ENCODE measurements at places on chromosomes 2 and 18. TPM values are rescaled to one million over a fixed set of nuclear protein-coding genes. Genes with fewer than 3 reads are reported as not detected.
A peak's percentile ranks its signal among the peaks of the same experiment; 100 is the strongest.

Gene STPG4
- not detected for total RNA-seq

Gene MTCL1
- total RNA-seq: 0.50 TPM

Gene YES1
- total RNA-seq: 18.5 TPM

Gene MARCO
- not detected for total RNA-seq

Gene ONECUT2
- total RNA-seq: not detected

Gene LRP2
- total RNA-seq: 0.09 TPM

Gene MPP4
- not detected for total RNA-seq

Gene REG3G
- not detected for total RNA-seq

Gene CABYR
- 0.16 TPM for total RNA-seq

Gene TCF23
- not detected for total RNA-seq

Gene LIMS3
- not detected for total RNA-seq

GRCh38 chr2:9336576-9337314 is 86.6 kb downstream of the ITGB1BP1 start:
- no peak for DNase-seq

DNA sequence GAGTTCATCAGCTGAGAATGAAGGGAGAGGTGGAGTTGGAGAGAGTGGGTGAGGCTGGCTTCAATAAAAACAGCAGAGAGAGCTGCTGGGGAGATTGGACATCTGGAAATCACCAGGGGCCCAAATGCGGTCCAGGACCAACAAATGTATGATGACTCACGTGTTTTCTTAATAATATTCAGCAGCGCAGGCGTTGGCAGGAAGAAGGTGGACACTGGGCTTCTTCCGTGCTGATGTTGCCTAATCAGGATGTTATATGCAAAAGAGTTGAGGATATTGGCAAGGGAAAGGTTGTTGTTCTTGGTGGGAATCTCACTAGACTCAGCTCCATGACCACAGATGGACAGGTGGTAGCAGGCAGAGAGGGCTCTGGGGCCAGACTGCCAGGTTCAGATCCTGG is 12.8 kb upstream of the PLA2R1 start:
- DNase-seq: no peak

DNA sequence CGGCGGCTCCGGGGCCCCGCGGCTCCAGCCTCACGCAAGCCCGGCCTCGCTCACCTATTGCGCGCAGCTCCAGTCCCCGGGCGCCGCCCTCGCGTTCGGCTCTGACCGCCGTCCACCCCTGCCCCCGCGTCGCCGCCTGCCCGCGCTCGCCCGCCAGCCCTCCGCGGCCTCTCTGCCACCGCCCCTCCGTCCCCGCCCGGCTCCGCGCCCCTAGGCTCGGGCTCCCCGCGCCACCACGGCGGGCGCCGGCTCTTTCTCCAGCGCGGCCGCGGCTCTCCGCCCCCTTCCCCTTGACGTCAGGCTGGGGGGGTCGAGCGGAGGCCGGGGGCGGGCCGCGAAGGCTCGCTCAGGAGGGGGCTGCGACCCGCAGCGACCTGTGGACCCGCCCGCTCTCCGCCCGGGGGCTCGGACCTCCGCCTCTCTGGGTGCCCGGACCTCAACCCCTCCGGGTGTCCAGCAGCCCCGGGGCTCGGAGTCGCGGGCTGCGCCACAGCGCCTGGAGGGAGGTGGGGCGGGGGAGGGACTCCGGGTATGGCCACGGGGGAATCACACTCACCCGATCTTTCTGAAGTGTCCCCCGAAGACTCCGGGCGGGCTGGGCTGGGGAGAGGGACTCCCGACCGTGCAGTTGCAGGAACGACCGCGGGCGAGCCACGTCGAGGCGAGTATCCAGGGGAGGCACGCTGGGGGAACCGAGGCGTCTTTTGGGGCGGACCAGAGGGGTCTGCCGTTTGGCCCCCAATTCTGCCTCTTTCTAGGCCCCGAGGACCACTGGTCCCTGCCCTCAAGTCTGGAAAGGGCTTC is at the start of gene SEMA4C:
TSS of gene SEMA4C (minus strand) at position 259 of the 804 bp plus-strand sequence. CDS start 2,194 bp downstream, outside the sequence.
- peak; percentile 45 for DNase-seq

DNA sequence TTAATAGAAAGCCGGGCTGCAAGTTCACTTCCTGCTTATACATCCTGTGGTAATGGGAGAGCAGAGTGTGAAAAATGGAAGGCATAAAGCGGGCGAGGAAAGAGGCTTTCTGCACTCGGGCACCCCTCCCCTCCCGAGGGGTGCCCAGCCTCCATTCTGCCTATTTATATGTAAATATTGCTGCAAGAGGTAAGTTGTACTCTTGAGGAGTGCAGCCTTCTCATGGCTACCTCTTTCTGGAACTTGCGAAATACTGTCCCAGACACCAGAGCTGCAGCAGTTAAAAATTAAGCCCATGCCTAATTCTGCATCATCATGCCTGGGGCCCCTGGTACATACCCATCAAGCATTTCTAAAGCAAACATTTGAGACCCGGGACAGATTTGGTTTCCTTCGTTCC is 156.0 kb downstream of the GBX2 start:
- DNase-seq: no peak

DNA sequence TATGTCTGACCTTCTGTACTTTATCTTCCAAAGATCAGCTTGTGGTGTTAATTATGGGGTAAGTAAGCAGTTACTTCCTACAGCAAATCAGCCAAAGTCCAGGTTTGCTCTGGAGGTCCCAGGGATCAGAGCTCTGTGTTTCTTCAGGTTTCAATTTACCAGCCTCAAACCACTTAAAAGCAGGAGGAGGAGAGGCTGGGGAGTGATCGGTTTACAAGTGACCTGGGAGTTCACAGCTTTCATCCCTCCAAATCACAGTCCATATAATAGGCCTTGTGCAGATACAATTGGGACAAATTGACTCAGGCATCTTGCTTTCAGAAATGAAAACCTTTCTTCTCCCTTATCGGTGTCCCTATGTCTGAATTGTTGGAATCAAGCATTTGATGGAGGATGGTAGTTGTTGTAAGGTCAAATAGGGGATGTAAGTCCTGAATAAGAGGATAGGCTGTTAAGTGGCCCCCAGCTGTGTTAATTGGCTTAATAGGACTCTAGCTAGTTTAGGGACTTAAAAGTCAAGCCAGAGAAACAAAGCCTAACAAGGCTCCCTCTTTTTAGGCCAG is 188.0 kb upstream of the NT5C1B start:
- no peak for DNase-seq

DNA sequence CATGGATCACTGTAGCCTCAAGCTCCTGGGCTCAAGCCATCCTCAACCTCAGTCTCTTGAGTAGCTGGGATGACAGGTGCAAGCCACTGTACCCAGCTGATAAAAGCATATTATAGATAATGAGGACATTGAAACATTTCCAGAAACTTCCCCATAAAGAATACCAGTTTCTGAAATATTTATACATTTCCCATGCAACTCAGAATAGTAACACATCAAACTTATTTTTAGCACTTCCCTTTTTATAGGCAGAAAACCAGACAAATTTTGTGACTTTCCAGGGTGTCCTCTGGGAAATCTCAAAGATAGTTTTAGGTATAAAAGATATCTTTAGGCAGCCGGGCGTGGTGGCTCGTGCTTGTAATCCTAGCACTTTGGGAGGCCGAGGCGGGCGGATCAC is 25.1 kb upstream of the DPYSL5 start:
- DNase-seq: no peak

DNA sequence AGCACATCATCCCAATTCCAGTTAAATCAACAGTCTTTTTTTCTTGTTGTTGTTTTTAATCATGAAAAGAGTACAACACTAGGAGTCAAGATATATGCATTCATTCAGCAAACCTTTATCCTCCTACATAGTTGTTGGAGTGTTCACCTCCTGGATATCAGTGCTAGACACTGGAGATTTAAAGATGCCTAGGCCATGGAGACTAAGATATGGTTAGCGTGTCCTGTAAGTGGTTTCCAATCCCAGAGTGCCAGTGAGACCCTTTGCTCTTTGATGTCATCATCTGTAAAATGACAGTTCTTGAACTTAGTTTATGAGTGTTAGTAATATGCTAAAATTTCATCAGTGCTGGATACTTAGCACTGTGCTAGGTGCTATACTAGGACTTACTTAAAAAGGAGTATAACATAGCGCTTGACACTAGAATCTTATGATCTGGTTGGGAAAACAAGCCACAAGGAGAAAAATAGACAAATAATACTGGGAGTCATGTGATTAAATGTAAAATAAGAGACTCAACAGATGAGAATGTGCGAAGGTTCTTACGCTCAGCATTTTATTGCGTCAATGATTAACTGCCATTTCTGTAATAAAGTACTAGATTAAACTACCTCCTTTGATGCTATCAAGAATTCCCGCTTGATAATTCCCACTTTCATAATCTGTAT is 31.5 kb downstream of the BABAM2 start:
- DNase-seq: no peak

DNA sequence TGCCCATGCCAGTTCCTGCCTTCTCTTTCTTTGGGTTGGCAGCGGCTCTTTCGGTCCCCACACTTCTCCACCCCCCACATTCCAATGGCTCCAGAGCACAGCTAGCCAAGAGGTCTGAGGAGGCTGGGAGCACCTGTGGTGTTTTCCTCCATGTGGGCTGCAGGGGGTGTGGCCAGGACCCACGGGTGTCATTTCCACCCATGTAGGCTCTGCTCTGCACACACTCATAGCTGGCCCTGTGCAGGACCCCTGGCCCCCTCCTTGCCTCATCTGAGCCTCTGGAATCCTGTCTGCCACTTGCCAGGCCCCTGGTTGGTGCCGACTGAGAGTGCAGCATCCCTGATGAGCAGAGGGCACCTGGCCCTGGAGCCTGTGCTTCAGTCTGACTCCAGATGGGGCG is 46.3 kb downstream of the DYSF start:
- no peak for DNase-seq

GRCh38 chr2:95310651-95311050 is 13.5 kb downstream of the KCNIP3 start:
- DNase-seq: no peak

DNA sequence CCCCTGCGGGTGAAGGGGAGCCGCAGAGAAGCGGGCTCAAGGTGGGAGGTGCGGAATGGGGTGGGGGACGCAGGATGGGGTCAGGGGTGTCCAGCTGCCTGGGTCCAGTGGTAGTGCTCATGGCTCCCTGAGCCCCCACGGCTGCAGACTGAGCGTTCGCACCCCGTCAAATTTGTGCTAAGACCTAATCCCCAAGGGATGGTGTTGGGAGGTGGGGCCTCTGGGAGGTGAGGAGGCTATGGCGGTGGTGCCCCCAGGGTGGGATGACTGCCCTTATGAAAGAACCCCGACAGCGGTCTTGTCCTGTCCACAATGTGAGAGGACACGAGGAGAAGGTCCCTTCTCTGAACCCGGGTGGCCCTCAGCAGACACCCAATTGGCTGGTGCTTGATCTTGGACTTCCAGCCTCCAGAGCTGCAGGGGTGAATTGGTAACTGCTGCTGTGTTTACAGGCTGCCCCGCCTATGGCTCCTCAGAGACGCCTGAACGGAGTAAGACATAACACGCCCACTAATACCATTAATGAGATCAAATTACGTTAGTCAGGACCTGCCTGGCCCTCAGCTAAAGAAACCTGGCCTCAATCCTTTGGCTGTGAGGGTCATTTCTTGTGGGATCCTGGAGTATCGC is 42.6 kb downstream of the PXDN start:
- no peak for DNase-seq

DNA sequence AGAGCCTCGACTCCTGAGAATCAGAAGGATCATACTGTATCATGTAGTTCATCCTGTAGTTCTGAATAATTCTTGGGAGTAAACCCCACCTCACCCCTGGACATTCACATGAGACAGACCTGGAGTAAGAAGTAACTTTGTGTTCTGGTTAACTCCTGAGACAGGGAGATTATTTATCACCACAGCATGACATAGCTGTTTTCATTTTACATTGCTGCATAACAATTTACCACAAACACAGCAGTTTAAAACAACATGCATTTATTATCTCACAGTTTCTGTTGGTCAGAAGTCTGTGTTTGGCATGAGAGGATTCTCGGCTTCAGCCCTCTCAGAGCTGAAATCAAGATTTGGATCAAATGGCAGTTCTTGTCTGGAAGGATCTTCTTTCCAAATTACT is 855.8 kb upstream of the FANCL start:
- no peak for DNase-seq

DNA sequence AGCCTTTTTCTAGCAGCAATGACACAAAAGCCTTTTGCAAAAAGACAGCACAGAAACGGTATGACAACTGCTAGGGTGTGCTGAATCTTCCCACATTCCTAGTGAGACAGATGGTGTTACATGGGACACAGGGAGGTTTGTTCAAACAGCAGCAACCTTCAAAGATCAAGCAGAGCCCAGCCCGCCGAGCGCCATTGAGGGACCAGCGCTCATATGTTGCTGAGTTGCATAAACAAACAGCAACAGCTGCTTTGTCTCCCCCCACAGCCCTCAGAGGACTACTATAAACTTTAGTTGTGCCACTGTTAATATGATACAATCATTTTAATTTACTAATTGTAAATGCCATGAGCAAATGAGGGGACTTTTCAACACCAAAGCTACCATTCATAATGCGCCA is 117.7 kb downstream of the ZEB2 start:
- no peak for DNase-seq

- no peak for DNase-seq
These were observed 56.0 kb downstream of the GPC1 start for GRCh38 chr2:240491483-240491882.

GRCh38 chr2:84694088-84694622 is 177.9 kb downstream of the DNAH6 start:
- no peak for DNase-seq

- DNase-seq: no peak
These were observed 52.2 kb upstream of the NFE2L2 start for GRCh38 chr2:177316756-177317155.

- no peak for DNase-seq
These were observed 110.9 kb downstream of the INHBB start for GRCh38 chr2:120456867-120457266.

GRCh38 chr2:18104595-18105224 is 226.2 kb downstream of the KCNS3 start:
- DNase-seq: no peak

- DNase-seq: no peak
These were observed 36.4 kb downstream of the TSHZ1 start for GRCh38 chr18:75246721-75247610.
